ENCODE measurements at places on chromosomes 6 and 20.

GRCh38 chr6:160400446-160400845 is 52.3 kb downstream of the SLC22A3 start:
- no peak for DNase-seq

DNA sequence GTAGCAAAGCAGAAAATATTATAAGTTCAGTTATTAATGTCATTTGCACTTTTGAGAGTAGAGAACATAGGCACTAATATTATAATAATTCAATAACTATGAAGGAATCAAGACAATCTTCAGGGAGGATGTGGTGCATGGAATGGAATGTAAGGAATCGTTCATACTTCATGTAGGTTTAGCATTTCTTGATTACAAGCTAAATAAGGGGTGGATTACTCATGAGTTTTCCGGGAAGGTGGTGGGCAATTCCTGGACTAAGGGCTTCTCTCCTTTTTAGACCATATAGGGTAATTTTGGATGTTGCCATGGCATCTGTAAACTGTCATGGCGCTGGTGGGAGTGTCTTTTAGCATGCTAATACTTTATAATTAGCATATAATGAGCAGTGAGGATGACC is 9.1 kb upstream of the BTNL2 start:
- no peak for DNase-seq

DNA sequence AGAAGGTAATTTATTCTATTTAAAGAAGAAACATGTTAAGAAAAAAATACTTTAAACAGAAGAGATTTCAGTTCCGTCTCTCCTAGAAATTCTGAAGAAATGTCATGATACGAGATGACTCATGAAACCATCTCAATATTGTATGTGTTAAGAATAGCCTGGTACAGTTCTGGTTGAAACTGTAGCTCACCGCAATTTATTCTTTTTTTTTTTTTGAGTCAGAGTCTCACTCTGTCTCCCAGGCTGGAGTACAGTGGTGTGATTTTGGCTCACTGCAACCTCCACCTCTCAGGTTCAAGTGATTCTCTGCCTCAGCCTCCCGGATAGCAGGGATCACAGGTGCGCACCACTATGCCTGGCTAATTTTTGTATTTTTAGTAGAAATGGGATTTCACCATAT is 103.3 kb downstream of the ARHGAP18 start:
- DNase-seq: no peak

DNA sequence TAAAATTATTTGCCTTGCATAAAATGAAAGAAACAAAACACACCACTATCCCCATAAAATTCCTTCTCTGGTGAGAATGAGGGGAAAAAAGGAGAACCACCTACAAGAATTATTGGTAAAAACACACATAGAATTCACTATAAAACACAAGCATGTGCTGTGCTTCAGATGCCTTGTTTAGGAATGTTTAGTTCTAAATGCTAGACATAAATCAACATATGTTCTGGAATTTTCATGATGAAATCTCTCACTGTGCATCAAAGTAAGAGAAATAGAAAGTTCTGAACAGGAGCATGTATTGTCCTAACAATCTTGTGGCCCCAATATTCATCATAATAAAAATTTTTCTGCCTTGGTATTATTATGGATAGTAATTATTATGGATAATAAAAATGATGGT is 111.0 kb downstream of the PLCB4 start:
- DNase-seq: no peak

DNA sequence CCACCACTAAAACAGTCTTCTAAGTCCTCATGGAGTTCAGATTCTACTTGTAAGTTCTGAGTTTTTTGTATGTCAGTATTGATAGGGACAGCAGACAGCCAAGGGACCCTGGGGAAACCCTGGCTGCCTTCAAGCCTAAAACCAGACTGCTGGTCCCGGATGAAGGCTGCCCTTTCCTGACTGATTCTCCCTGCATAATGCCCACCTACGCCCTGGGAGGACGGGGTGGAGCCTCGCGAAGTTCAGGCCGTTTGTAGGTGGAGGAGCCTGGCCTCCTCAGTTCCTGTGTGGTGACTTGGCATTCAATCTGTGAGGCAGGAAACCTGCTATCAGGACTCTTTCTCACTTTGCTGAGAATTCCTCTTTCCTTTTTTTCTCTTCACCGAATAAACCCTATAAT is 120.3 kb upstream of the LGSN start:
- DNase-seq: peak; percentile 28

GRCh38 chr20:23048283-23049200 is 930 bp downstream of the THBD start:
- peak; percentile 33 for DNase-seq

- peak; percentile 85 for DNase-seq
Measured at GRCh38 chr6:105459049-105459448, 56.2 kb upstream of the PREP start.

DNA sequence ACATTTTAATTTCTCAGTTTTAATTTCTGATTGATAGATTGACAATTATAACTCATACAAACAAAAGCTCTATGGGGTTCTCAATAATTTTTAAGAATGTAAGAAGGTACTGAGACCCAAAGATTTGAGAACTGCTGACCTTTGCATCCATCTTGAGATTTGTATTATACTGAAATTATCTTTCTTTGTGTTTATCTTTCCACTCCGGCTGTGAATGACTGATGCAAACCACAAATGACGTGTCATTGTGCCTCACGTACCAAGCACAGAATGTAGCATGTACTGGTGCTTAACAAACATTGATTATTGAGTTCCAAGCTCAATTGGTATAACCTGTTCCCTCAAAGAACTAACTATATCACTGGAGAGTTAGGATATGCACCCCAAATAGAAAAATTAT is 152.1 kb upstream of the SMLR1 start:
- peak; percentile 82 for DNase-seq

GRCh38 chr6:20028143-20028542 is 184.1 kb downstream of the MBOAT1 start:
- no peak for DNase-seq

DNA sequence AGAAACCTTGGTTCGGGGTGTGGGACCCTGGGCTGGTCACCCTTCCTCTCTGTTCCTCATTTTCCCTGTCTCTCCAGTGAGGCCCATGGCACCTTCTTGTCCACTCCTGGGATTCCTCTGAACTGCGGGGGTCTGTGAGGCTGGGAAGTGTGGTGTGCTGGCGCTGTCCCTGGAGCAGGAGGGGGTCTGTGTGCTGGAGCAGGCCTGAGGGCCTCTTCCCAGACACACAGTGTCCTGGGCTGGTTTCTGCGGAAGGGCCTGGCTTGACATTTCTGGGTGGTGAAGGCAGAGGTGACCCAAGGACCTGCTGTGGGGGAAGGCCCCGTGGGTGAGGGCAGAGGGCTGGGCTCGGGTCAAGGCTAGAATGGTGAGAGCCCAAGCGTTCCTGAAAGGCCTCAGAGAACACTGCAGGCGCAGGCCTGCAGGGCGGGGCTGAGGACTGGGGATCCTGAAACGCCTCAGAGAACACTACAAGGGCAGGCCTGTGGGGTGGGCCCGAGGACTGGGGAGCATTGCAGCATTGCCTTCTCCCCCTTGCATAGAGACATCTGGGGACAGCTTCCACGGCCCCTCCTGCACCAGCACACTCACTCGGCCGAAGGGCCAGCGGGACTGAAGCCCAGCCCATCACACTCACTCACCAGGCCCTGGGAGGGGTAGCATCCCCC is 10.6 kb upstream of the BAK1 start:
- DNase-seq: no peak

GRCh38 chr20:64121586-64121985 is 14.2 kb upstream of the NPBWR2 start:
- DNase-seq: no peak

DNA sequence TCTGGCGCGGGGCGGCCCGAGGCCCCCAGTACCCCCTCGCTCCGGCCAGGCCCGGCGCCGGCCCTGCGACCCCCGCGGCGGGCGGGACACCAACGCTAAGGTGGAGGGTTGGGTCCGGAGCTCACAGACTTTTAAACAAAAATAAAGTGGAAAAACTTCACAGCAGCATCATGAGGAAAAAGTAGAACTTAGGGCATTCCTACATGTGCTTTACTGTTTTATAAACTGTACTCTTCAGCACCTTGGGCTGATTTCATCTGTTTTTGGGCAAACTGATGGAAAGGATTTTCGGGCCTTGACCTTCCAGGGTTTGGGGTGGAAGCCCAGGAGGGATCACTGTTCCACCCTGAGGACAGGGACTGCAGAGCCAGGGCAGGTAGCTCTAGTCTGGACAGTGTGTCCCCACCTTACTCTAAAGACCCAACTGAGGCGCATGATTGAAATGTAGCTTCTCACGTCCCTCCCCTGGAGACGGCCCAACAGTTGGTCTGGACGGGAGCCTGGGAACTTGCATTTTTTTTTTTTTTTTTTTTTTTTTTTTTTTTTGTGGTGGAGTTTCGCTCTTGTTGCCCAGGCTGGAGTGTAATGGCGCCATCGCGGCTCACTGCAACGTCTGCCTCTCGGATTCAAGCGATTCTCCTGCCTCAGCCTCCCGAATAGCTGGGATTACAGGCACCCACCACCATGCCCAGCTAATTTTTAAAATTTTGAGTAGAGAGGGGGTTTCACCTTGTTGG is 740 bp downstream of the NELFCD start:
- peak; percentile 7 for DNase-seq

DNA sequence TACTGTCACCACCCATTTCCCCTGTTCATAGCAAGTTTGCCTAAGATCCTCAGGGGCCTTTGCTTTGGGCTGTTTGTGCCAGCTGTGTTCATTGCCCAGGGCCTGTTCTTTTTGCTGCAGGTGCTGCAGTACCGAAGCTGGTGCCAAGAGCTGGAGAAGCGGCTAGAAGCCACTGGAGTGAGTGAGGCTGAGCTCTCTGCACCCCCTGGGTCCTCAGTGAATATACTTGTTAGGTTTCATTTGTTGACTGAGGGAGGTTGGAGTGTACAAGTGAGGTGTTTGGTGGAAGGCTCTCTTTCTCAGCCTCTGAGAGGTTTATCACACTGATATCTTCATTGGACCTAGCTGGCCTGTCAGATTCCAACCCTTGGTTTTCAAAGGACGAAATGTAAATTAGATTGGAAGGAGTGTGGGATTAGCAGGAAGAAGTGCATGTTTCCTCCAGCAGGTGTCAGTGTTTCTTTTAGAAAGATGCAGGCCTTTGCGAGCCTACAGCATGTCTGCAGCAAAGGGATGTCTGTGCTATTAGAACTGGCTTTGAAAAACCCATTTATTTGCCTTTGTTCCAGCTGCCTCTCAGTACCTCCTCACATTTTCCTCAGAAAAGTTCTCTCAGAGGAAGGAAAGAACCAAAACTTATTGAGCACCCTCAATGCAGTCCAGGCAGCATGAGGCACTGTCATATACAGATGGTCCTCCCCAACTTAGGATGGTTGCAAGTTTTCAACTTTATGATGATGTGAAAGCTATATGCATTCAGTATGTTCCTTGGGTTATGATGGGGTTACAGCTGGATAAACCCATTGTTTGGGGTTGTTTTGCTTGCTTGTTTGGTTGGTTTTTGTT is 8.3 kb downstream of the CEP250 start:
- DNase-seq: peak; percentile 61

- DNase-seq: no peak
Measured at GRCh38 chr6:156809446-156810178, 32.4 kb downstream of the ARID1B start.

DNA sequence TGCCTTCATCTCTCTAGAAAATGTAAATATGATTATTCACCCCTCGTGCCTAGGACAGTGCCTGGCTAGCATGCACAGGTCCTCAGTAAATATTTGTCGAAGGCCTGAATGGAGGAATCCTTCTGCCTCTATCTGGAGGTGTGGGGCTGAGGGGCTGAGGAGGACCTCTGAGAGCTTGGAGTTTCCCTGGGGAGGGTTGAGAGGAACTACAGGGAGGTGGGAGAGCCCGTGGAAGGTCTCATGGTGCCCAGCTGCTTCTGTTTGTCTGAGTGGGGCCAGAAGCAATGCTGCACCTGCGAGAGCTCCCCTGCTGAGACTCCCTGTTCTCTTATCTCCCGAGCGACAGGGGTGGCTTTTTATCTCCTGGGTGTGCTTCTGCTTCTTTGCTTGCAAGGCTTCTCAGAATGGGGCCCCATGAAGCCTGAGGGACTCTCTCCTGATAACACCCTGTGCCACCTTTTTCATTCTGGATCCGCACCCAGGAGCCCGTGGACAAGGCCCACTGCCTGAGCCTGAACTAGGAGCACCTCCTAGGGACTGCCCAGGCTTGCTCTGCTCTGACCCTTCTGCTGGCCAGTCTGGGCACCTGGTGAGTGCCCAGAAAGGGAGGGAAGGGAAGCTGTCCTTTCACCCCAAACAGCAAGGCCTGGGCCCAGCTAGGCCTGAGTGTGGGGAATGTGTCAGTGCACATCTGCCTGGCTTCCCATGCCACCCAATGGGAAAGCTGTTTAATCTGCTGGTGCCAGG is 2.4 kb downstream of the SLC29A1 start:
- no peak for DNase-seq

DNA sequence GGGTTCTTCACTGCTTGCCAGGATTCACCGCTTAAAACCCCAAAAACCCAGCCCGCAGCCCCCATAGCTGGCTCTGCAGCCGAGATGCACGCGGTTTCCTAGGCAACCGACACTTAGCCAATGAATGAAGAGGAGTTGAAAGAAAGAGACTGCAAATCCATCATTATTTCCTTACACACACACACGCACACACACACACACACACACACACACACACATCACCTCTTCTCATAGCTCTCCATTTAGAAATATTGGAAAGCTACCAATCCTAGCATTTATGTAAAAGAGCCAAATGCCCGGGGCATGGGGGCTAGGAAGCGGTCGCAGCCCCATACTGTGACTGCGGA is 3.4 kb upstream of the TUBB2B start:
- DNase-seq: no peak

GRCh38 chr6:117740605-117741004 is 65.3 kb downstream of the NUS1 start:
- no peak for DNase-seq

DNA sequence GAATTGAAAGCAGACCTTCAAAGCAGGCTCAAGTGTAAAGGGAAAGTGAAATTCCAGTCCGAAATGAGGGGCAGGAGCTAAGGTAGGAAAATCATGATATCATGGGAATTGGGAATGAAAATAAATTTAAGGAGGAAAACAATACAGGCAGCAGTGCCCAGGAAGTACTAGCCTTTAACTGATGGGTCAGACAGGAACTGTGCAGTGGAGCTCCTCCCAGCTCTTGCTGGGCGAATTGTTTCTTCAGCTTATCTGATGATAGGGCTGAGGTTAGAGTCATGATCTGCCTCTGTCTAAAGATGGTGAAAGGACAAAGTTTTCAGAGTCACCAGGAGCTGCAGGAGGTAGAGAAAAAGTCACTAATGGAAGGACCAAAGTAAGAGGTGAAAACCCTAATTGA is 457.9 kb upstream of the PTCHD4 start:
- DNase-seq: no peak

- no peak for DNase-seq
Measured at GRCh38 chr6:29825848-29826247, 1.8 kb upstream of the HLA-G start.

GRCh38 chr6:165308926-165309731 is at the start of gene C6orf118:
C6orf118 (minus strand) TSS chr6:165309605; CDS start chr6:165309586, 19 bp downstream.
- DNase-seq: peak; percentile 45

GRCh38 chr20:53655625-53656292 is 62.1 kb upstream of the ZNF217 start:
- DNase-seq: no peak

GRCh38 chr6:158939255-158940159 is 60.5 kb downstream of the RSPH3 start:
- DNase-seq: no peak
